Cerebellum (tissue), 4 donors: ENCODE measurements at places on chromosomes 3 and 15. TPM values are rescaled to one million over a fixed set of nuclear protein-coding genes. Genes with fewer than 3 reads are reported as not detected.

- no peak for DNase-seq
These were observed 2.1 kb upstream of the ALDH1A3 start for GRCh38 chr15:100877551-100877950.

DNA sequence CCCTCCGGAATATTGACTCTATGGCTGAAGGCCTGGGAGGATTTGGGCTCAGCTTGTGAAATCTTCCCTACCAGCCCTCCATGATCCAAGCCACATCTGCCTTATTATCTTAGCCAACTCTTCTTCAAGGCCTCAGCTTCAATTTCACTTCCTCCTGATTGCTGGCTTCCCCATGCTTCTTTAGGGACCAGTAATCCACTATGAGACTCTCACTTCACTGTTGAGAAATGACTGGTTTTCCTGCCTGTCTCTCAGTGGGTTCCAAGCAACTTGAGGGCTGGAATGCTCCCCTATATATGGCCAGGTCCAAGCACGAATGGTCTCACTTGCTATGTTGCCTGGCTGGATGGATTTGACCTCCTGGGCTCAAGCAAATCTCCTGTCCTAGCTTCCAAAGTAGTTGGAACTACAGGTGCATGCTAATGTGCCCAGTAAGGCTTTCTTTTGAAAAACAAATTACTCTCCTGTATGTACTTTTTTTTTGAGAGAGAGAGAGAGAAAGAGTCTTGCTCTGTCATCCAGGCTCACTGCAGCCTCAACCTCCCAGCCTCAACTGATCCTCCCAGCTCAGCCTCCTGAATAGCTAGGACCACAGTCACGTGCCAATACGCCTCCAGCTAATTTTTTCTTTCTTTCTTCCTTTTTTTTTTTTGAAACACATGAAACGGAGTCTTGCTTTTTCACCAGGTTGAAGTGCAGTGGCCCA lies 7.9 kb upstream of the PIK3CB start:
- no peak for DNase-seq

DNA sequence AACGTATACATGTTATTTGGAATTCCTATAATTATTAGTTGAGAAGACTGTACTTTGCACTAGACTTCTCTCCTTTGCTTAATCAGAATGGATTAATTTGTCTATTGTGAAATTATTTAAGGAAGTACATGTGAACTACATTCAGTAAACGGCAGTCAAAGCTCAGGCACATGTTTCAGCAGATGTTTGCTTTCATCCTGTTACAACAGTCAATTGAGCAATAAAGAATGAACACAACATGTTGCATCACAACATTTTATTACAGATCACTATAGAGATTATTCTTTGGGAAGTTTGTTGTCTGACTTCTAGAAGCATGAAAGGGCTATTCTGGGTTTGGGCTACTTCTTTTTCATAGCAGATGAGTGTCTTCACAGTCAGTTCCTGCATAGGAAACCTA lies 39.2 kb downstream of the RAB27A start:
- no peak for DNase-seq

Gene KIF23
- 14.9 TPM for total RNA-seq

- DNase-seq, result no peak
These were observed 68.9 kb upstream of the BOC start for GRCh38 chr3:113142476-113142875.
